ENCODE measurements at places on chromosomes 4 and X.

- DNase-seq, result no peak
Measured at GRCh38 chr4:94036964-94037363, 170.7 kb upstream of the SMARCAD1 start.

GRCh38 chrX:149539283-149540130 is 1.3 kb upstream of the EOLA1 start:
- peak; percentile 94 for DNase-seq

GRCh38 chr4:4425696-4426095 is 38.8 kb downstream of the NSG1 start:
- DNase-seq, result no peak

DNA sequence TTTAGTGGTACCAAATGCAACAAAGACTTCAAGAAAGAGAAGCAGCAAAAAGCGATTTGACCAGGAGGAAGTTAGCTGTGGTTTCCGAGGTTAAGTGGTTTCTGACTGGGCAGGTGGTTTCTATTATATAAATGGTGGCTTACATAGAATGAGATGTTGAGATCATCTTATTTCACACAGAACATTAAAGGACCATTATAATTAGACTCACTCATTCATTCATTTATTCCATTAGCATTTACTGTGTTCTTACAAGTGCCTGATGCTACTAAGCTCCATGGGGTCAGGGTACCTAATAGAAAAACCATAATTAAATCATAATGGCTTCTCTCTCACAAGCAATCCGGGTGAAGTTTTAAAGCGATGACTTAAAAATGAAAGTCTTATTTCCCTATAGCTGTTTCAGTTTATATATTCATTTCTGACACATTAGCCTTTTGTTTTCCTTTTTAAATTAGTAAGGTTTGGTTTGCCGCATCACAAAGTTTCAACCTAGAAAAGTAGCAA is 10.6 kb downstream of the TSPAN6 start:
- DNase-seq, result no peak

GRCh38 chr4:81003597-81004111 is 26.9 kb upstream of the BMP3 start:
- DNase-seq, result no peak

DNA sequence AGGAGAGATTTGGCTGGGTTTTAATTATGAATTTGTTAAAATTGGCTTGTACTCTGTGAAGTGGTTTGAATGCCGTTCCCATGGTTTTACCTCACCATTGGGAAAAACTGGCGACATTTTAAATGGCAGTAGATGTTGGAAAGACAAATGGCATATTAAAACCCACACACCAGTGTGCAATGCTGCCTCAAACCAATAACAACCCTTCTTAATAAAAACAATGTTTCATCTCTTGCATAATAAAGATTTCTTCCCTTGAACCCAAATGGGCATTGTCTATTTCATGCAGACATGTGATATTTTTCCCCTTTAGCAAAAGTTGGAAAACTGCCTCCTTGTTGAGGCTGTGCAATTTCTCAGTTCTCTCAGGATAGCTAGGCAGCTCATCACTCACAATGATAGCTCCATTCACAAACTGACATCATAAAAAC is 33.7 kb downstream of the GABRB1 start:
- DNase-seq, result no peak

- DNase-seq, result no peak
Measured at GRCh38 chrX:100895365-100896075, 21.4 kb upstream of the NOX1 start.

GRCh38 chr4:7801001-7801400 is 138.7 kb downstream of the AFAP1 start:
- no peak for DNase-seq

DNA sequence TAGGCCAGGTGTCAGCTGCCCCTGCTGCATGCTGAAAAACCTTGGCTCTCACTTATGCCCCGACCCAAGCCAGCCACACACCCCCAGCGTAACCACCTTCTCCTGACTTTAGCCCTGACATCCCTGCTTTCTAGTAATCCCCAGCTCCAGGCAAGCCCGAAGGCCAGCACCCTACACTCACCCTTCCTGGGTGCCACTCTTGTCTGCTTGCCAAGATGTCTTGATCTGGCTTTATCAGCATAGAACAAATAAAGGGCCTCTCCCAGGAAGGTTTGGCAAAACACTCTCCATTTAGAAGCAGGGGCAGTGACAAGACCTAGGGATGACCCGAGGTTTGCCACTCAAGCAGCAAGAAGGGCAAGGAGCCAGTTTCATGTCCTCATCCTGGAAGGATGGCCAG is 6.8 kb upstream of the MAP9 start:
- DNase-seq, result no peak
